ENCODE measurements at places on chromosomes 2 and 18.

- DNase-seq = no peak
Measured at GRCh38 chr2:8412586-8412985, 269.3 kb upstream of the ID2 start.

- peak; percentile 11 for DNase-seq
Measured at GRCh38 chr2:158753641-158754611, 41.2 kb upstream of the DAPL1 start.

GRCh38 chr2:99938250-99938649, 204.1 kb downstream of the AFF3 start:
- no peak for DNase-seq

- DNase-seq = no peak
Measured at GRCh38 chr2:42792087-42792582, 248 bp downstream of the HAAO start.

GRCh38 chr2:197786010-197786877, 1.1 kb upstream of the BOLL start:
- DNase-seq = no peak

DNA sequence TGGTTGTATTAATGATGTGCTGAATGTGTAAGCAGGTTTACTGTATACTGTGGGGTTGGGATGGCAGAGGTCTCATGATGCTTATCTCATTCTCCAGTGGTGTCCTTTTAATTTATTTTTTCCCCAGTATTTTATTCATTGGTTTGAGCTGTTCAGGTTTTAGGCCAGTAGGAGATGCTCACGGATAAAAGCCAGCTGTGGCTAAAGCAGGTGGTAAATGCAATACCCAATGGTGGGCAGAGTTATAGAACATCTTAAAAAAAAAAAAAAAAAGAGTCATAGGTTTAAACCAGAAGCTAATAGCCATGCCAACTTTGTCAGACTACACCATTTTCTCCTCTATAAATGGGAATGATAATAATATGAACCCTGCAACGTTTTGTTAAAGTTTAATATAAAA, 57.8 kb upstream of the NEUROD1 start:
- no peak for DNase-seq

DNA sequence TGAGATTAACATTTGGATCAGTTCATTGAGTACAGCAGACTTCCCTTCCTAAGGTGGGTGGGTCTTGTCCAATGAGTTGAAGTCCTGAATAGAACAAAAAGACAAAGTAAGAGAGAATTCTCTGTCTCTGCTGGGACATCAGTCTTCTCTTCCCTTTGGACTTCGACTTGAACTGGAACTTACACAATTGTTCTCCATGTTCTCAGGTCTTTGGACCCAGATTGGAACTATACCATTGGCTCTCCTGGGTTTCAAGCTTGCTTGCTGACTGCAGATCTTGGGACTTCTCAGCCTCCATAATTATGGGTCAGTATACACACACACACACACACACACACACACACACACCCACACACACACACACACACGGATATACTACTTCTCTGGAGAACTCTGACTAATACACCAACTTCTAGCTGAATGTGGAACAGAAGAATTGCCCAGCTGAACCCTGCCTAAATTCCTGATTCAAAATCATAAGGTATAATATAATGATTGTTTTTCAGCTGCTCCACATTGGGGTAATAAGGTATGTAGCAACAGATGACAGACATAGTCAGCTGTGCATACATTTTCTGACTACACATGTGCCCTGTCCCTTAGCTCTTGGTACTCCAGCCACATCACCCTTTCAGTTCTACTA, 214.0 kb downstream of the TGIF1 start:
- no peak for DNase-seq

DNA sequence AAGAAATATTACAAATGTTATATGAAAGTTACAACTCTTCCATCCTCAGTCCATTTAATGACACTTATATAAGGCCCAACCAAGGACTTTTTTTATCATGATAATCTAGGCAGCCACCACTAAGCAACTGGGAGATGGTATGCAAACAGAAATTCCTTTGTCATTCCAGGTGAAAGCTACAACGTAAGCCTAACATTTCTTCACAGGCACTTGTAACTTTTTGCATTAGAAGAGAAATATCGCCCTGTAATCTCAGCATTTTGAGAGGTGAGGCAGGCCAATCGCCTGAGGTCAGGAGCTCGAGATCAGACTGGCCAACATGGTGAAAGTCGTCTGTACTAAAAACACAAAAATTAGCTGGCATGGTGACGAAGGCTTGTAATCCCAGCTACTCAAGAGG, 581.2 kb upstream of the SLC8A1 start:
- DNase-seq = no peak

- DNase-seq = no peak
Measured at GRCh38 chr18:57438743-57439608, 3.8 kb downstream of the ONECUT2 start.
